GM12865 (cell line): ENCODE measurements at places on chromosomes 2 and 18.

DNA sequence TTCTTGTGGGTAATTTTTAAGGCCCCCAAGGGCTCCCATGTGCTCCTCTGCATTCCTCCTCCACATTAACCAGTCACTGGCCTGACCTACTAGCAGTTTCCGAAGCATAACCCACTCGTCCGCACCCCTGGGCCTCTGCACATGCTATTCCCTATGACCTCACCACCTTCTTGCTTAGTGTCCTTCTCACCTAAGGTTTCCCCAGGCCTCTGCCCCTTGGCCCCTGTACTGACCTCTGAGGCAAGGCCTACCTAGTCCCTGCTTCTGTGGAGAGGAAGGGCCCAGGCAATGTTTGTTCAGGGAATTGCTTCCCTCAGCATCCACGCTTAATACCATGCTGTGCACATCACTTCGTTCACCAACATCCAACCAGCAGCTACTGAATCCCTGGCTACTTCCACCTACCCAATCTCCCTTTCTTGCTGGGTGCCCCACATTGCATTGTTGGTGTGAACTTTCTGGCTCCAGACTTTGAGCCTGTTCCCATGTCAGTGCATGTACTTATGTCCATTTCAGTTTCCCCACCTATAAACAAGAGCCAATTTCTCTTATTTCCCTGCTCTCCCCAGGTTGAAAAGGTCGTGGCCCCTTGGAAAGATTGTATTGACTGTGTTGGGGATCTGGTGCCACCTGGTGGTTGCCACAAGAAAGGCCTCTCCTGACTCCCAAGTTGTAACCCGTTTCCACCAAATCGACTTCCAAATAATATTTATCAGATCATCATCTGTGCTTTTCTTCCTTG, 19.2 kb upstream of the TMEM177 start:
- DNase-seq = peak; percentile 56

- DNase-seq = peak; percentile 85
Observed at GRCh38 chr2:237057893-237058300, 27.8 kb upstream of the COPS8 start.

- DNase-seq = no peak
Observed at GRCh38 chr2:229869226-229869625, 52.6 kb downstream of the TRIP12 start.

DNA sequence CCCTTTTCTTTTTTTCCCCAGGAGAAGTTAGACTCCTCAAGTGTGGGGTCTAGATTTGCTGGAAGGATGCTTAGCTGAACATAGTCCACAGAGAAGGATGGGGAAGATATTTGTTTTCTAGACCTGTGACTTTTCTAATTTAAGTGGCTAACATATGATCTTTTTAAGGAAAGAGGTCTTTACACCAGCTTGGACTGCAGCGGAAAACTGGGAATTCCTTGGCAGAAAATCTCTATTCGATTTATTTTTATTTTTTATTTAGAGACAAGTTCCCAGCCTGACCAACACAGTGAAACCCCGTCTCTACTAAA, 148.4 kb downstream of the MYCN start:
- DNase-seq = no peak

- DNase-seq = no peak
Observed at GRCh38 chr18:54100920-54101470, 123.5 kb downstream of the MBD2 start.

- DNase-seq = no peak
Observed at GRCh38 chr2:152815634-152816257, 97.3 kb downstream of the ARL6IP6 start.

DNA sequence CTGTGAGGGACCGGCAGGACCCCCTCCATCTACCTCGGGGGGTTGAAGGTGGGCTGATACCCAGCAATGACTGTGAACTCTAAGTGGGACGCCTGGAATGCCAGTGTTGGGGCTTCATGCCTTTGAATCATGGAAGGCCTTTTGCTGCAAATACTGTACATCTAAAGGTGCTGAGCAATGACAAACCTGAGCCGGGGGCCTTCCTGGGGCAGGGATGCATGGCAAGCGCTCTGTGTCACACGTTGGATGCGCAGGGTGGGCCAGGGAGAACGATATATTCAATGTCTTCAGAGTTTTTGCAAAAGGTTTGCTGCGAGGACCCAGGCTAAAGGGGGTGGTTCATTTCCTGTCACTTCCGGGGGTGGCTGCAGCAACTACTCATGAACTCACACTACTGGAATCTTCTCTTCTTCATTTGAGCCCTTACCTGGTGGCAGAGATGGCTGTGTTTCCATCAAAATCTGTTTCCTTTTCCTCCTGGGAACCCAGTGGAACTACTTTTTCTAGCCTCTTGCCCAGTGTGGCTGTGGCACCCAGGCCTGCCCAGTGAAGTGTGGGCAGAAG, 24.1 kb upstream of the INHBB start:
- no peak for DNase-seq

DNA sequence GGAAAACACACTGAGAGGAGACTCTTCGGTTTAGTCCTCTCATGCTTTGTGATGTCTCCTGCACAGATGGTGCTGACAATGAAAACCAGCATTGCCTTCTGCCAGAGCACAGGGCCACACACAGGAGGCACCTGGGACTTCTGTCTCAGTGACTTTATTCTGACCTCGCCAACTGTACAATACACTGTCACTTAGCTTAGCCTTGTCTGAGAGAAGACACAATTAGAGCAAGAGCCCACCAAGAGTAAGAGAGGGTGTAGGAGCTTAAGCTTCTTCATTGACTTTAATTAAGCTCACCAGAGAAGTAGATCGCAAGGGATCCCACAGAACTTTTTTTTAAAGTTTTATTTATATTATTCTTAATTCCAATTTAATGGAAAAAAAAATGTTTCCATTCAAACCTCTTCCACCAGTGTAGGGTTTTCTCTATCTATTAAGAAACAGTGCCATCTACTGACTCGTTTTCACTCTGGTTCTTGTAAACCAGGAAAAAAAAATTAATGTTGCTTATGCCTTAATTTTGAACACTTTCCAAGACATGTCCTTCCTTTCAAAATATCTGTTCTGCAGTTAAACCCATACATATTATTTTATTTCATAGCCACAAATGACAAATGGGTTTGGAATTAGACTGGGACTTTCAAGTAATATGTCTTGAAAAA, 42.4 kb upstream of the DDX18 start:
- DNase-seq = peak; percentile 11

- no peak for DNase-seq
Observed at GRCh38 chr2:241641631-241642030, 4.1 kb downstream of the ATG4B start.

GRCh38 chr2:105739426-105739825, 5.3 kb upstream of the NCK2 start:
- DNase-seq = no peak

- DNase-seq = no peak
Observed at GRCh38 chr2:85393836-85394235, 16.3 kb downstream of the CAPG start.

- DNase-seq = no peak
Observed at GRCh38 chr2:37307500-37307899, 17.1 kb downstream of the PRKD3 start.

DNA sequence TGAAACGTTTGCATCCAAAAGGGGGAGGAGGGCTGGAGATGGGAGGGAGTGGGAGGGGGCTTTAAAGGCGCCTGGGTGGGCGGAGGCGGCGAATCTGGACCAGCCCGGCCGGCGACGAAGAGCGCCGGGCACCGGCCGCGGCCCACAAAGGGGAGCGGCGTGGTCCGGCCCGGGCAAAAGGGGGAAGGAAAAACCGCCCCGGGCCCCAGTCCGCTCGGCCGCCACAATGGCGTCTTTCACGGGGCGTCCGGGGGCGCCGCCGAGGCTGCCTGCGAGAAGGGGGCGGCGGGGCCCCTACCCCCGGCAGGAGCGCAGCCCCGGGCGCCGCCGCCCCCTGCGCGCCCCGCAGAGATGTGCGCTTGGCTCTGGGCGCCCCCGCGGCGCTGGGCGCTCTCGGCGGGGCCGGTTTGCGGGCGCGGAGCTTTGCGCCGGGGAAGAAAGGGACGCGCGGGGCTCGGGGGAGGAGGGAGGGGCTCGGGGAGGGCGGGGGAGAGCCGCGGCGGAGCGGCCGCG, 108.1 kb upstream of the KCTD1 start:
- no peak for DNase-seq

- no peak for DNase-seq
Observed at GRCh38 chr2:170582313-170582712, 132.8 kb upstream of the SP5 start.

GRCh38 chr2:24672589-24672988, 120.6 kb downstream of the PTRHD1 start:
- DNase-seq = no peak

DNA sequence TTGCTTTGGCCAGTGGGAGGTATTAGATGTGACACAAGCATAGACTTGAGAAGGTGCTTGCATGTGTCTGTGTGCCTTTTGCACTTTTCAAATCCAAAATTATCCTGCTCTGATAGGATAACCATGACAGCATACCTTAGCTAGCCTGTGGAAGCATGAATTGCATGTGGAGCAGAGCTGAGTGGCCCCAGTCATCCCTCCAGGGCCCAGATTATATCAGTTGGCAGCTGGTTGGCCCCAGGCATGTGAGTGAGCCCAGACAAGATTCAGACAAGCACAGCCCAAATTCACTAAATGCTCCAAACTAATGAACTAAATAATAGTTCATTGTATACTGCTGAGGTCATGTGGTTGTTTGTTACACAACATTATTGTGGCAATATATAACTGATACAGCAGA, 18.8 kb downstream of the TACR1 start:
- DNase-seq = no peak

- DNase-seq = no peak
Observed at GRCh38 chr2:104340162-104340561, 513.8 kb upstream of the POU3F3 start.

- DNase-seq = no peak
Observed at GRCh38 chr2:13682540-13683272, 949.8 kb upstream of the LRATD1 start.

- no peak for DNase-seq
Observed at GRCh38 chr2:169110916-169111315, 41.6 kb downstream of the DHRS9 start.

- peak; percentile 11 for DNase-seq
Observed at GRCh38 chr2:213627835-213628460, 343.7 kb downstream of the SPAG16 start.

- no peak for DNase-seq
Observed at GRCh38 chr2:148721991-148722777, 77.6 kb downstream of the EPC2 start.

DNA sequence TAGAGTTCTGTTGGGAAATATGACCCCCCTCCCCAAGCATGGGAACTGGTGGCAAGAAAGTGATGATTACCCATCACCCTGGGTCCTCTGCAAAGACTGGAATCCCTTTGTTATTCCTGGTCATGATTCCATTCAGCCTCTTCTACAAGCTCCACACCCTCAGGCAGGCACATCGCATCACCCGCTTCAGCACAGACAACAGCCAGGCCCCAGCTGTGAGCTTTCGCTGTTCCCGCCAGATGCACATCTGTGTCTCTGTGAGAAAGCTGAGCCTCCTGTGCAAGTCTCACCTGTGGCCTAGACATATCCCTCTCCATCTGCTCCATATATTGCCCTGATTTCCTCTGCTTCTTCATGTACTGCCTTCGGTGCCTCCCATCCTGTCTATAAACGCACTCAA, 368.0 kb upstream of the RAB6C start:
- DNase-seq = no peak

GRCh38 chr2:159926695-159927094, 128.7 kb upstream of the CD302 start:
- DNase-seq = no peak

DNA sequence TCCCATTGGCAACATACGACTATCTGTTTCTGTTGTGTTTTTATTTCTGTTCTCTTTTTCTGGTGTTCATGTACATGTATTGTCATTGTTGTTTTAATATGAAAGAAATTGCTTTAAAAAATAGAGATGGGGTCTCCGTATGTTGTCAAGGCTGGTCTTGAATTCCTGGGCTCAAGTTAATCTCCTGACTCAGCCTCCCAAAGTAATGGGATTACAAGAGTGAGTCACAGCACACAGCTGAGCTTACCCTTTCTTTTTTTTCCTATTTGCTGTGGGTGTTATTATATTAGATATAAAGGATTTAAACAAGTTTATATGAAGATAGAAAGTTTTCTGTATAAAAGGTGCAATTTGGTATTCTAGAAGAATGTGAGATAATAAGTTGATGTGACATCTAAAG, 554.6 kb downstream of the DSC3 start:
- DNase-seq = no peak

GRCh38 chr2:9141091-9141667, 65.4 kb upstream of the ASAP2 start:
- no peak for DNase-seq

- peak; percentile 54 for DNase-seq
Observed at GRCh38 chr2:30022444-30023071, 101.2 kb upstream of the ALK start.

GRCh38 chr2:43616967-43617680, 19.9 kb upstream of the PLEKHH2 start:
- DNase-seq = no peak

- DNase-seq = no peak
Observed at GRCh38 chr18:53489266-53489665, 735.2 kb downstream of the MBD2 start.

GRCh38 chr18:74457043-74457724, at the start of gene DIPK1C:
Gene DIPK1C (minus strand): TSS chr18:74457308. CDS start chr18:74457259, 49 bp downstream.
- DNase-seq = no peak

DNA sequence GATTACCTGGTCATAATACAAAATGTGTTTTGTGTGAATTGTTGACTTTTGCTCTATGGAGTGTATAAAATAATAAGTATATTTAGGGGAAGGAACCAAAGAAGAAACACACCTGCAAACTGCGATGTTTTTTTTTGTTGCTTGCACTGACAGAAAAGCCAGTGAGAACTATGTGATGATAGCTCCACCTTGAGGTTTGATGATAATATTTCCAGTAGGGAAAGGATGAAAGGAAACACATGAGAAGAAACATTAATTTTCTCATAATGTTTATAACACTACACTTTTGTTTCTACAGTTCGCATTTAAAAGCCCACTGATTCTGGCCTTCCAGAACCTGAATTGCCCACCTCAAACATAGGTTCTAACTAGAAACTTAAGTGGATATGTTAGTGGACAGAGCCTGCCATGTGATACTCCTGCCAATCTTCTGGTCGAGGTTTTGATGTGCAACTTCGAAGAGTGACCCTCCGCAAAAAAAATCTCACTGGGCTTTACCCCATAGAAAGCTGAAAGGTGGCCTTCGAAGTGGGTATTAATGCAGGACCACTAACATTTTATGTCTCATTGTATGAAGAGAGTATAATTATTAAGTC, 476.4 kb upstream of the SPHKAP start:
- peak; percentile 50 for DNase-seq

DNA sequence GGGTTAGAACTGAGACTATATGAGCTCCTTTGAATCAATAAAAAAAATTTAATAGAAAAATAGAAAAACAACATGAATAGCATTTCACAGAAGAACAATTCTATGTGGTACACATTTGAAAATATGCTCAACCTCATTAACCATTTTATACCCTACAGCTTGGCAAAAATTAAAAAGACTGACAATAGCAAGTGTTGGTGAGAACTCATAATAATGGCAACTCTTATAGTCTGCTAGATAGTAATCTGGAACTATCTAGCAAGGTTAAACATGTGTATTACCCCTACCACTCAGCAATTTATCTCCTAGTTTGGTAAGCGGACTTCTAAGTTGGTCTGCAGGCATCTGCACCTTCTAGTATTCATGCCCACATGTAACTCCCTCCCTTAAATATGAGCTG, 67.8 kb downstream of the CYBRD1 start:
- no peak for DNase-seq

GRCh38 chr2:232900811-232901735, 31.0 kb downstream of the SNORC start:
- DNase-seq = no peak
